ENCODE measurements at places on chromosomes 6 and 20.
A peak's percentile ranks its signal among the peaks of the same experiment; 100 is the strongest.

- DNase-seq: no peak
Observed at GRCh38 chr20:23924751-23925150, 45.2 kb upstream of the CST5 start.

DNA sequence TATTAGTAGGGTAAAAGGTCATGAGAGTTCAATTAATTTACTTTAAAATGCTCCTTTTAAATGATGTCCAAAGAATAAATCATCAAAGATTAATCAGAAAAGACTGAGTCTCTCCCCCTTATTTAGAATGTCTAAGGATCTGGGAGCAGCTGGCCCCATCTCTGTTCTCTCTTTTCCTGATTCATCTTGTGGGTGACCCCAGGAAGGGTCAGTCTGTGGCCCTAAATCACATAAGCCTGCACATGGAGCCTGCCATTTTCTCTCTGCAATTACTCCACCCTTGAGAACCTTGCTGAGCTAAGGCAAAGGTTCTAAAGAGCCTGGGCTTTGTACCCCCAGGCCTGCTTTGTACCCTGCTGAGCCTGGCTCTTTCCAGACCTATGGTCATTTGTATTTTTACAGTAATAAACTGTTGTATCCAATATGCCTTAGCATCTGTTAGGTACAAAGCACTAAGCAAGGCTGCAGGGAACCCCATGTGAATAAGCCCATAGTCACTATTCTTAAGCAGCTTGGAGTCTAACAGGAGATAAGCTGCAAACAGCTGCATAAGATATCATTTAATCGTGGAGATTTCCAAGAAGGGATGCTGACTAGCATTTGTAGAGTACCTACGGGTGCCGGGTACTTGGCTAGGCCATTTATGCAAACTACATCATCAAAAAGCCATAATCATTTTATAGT, 431.0 kb upstream of the MARCKS start:
- DNase-seq: no peak

DNA sequence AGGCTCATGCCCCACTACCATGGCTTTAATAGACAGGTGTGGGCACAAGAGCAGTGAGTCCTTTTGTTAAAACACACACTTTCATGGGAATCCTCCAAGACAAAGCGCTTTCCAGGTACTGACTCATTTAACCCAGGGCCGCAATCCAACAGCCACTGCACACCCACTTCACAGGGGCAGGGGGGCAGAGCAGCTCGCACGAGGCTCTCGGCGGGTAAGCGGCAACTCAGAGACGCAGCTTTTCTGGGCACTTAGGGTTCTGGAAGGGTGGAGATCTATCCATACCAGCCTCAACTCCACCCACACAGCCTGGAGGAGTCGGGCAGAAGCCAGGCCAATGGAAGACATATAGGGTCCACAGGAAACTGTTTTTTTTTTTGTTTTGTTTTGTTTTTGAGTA, 28.6 kb downstream of the PSMG4 start:
- DNase-seq: no peak

DNA sequence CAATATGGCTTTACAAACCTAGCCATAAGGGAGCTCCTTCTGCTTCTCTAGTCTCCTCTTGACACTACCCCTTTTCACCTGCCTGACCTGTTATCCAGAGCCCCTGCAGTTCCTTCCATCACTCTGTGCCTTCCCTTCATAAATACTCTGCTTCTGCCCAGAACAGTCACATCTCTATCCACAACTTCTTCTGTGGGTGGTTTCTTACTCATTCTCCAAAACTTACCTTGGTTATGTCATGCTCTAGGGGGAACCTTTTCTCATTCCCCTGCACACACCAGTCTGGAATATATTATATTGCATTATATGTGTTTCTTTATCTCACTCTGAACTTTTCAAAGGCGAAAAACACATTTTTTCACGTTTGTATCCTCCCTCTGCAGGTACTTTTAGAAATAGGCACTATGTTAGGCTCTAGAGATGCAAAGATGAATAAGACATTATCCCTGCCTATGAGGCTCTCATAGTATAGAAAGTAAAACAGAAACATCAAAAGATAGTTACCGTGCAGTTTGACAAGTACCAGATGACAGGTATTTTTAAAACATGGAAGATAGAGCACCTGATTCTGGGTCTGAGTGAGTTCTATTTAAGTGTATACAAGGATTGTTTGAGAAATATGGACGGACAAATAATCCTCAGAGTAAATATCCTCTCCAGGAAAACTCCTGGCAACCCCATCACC, 51.5 kb downstream of the AIG1 start:
- DNase-seq: no peak

DNA sequence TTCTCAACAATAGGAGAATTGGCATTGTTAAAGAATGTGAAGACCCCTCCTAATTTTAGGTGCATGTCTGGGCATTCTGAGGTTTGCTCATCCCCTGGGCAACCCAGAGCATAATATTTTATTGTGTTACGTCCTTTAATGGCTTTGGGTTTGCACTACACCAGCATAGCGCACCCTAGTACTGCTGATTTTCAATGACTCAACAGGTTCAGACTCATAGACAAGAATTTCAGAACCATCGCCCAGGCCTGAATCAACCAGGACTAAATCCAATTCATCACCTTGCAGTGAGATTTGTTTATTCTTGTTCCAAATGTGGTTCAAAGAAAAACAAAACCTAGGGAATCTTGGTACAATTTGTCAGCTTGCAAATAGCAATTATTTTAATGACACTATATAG, 137.8 kb upstream of the PHACTR1 start:
- DNase-seq: no peak

- DNase-seq: no peak
Observed at GRCh38 chr20:48425817-48426612, 401.8 kb downstream of the PREX1 start.

- peak; percentile 47 for DNase-seq
Observed at GRCh38 chr20:17854307-17854903, 114.2 kb downstream of the SNX5 start.

DNA sequence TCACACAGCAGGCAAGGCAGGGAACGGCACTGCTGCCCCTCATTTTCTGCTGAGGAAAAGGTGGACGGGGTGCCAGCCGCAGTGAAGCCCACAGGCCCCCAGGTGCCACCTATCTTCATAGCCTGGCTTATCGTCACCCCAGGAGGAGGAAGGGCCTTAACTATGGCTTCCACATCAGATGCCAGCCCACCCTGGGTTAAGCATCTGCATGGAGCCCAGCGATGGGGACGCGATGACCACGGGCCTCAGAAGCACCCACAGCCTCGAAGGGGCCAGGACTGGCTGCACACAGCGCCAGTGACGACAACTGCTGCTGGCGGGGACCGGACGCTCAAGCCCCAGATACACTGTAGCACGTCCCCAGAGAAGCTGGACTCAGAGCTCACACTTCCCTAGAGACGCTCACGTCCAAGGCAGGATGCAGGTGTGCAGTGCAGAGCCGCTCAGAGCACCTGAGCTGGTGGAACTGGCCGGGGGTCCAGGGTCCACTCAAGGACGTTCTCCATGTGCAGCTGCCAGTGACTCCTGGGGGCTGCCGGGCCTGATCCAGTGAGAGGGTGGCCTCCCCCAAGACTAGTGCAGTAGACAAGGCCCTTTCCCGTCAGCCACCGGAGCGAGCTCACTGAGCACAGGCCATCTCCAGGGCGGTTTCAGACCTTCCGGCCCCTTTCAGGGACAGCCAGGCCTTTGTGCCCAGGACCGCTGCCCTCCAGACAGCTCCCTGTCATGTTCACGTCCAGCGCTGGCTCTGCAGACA, 83.0 kb downstream of the YTHDF1 start:
- DNase-seq: no peak

DNA sequence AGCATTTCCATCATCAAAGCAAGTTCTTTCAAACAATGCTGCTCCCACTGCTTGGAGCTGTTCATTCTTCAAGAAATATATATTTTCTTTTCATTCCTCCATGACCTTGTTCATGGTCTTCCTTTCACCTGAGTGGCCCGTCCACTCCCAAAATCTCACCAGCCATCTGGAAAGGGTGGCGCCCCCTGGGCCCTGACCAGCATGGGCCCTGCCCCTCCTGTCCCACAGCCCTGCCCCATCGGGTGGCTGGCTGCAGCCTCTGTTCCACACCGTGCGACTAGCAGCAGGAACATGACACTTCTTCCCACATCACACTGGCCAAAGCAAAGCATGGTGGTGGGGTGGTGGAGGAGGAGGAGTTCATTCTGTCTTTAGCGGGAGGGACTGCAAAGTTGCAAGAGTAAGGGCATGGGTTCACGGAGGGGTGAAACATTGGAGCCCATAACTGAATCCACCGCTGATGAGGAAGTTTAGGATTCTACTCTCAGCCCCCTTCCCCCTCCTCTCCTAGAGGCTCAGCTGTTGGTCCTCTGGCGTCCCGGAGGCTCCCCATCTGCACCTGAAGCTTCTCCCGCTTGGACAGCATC, 195.2 kb upstream of the SLC24A3 start:
- no peak for DNase-seq

GRCh38 chr6:167399051-167399387, 74.1 kb downstream of the TTLL2 start:
- DNase-seq: no peak

- DNase-seq: no peak
Observed at GRCh38 chr6:87181903-87182302, 26.5 kb downstream of the ZNF292 start.

DNA sequence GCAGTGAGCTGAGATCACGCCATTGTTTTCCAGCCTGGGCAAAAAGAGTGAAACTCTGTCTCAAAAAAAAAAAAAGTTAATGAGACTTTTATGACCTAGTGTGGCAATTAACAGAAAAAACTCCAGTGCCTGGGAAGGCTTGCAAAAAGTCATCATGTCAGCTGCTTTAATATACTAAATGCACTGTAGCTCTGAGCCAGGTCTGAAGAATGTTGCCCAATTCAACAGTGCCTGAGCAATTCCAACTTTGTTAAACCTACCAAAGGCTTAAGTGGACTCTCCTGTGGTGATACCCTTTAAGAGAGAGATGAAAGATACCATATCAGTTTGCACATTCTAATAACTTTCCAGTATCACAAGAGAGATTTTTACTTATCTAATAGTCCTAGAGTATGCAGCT, 6.5 kb upstream of the ROS1 start:
- no peak for DNase-seq

- DNase-seq: no peak
Observed at GRCh38 chr6:158661156-158661685, 11.4 kb downstream of the SYTL3 start.

DNA sequence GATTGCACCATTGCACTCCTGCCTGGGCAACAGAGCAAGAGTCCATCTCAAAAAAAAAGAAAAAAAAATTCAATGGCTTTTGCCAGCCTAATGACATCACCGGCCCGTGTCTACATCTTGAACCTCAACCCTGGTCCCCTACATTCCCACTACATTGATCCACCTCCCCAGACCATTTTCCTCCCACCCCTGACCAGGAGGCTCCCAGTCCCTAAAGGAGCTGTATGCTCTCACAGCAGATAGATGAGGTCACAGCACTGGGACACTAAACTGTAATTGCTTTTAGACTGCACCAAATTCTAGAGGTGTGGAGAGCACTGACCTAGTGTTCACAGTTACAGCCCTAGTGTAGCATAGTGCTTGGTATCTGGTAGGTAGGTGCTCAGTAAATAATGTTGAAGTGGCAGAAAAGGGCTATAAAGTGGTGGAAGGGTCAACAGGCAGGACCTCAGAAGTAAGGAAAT, 10.7 kb downstream of the TGIF2 start:
- DNase-seq: no peak

GRCh38 chr6:152209211-152209610, 401.7 kb downstream of the ESR1 start:
- no peak for DNase-seq

GRCh38 chr6:151148111-151148510, 91.7 kb upstream of the AKAP12 start:
- DNase-seq: no peak

DNA sequence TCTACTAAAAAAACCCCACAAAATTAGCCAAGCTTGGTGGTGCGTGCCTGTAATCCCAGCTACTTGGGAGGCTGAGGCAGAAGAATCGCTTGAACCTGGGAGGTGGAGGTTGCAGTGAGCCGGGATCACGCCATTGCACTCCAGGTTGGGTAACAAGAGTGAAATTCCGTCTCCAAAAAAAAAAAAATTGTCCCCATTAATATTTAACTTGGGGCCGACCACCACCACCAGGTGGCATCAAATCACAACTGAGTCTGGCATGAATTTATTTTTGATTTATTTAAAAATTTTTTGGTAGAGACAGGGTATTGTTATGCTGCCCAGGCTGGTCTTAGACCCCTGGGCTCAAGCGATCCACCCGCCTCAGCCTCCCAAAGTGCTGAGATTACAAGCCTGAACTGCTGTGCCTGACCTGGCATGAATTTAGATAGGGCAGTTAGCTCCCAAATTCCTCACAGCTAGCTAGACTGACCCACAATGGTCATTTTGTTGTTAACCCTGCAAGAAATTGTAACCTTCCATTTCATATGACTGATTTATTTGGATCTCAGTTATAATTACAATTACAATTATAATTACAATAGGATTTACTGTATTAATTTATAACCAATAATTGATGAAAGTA, 17.1 kb upstream of the BEND3 start:
- DNase-seq: no peak
